NCI-H1105 treated with DMSO at 0.1 percent for 48 hours (cell line): ENCODE measurements at places on chromosomes 4 and X.
A peak's percentile ranks its signal among the peaks of the same experiment; 100 is the strongest.

DNA sequence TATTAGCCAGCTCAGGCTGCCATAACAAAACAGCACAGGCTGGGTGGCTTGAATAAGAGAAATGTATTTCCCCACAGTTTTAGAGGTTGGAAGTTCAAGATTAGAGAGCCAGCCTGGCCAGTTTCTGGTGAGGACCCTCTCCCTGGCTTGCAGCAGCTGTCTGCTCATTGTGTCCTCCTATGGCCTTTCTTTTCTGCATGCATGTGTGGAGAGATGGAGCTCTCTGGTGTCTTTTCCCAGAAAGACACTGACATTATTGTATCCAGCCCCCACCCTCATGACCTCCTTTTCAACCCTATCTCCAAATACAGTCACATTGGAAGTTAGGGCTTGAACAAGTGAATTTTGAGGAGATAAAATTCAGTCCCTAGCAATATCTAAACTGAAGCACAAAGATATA, 263.8 kb upstream of the PABPC4L start:
- no peak for DNase-seq

GRCh38 chr4:3313556-3314228, 20.9 kb downstream of the RGS12 start:
- DNase-seq: no peak

DNA sequence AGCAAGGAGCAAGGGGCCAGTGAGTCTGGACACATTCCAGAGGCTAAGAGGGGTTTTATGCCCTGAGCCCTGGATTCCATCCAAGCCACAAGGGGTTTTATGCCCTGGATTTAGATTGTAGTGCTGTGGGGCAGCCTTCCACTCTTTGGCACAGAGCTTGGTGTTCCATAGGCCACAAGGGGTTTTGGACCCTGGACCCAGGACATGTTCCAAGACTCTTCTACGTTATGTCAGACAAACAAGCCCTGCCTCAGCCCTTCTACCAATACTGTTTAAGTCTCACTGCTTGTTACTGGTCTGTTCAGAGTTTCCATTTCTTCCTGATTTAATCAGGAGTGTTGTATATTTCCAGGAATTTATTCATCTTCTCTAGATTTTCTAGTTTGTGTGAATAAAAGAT, 12.8 kb upstream of the SCARB2 start:
- DNase-seq: no peak

- no peak for DNase-seq
Measured at GRCh38 chr4:121978172-121978516, 26.3 kb upstream of the TRPC3 start.

DNA sequence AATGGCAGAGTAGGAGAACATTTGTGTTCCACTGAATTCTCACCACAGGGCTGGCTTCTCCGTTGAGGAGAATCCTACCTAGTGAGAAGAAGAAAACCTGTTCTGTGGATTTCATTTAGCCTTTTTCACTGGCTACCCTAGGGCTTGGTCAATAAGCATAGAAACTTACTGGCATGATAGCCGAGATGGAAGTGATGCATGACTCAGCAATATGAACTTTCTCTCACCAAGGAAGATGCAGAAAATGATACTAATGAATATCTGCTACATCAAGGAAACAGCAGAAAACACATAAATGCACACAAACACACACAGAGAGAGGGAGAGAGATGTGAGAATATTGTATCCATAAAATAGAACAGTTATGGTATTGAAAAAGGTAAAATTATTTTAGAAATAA, 216.3 kb downstream of the HHIP start:
- DNase-seq: no peak

DNA sequence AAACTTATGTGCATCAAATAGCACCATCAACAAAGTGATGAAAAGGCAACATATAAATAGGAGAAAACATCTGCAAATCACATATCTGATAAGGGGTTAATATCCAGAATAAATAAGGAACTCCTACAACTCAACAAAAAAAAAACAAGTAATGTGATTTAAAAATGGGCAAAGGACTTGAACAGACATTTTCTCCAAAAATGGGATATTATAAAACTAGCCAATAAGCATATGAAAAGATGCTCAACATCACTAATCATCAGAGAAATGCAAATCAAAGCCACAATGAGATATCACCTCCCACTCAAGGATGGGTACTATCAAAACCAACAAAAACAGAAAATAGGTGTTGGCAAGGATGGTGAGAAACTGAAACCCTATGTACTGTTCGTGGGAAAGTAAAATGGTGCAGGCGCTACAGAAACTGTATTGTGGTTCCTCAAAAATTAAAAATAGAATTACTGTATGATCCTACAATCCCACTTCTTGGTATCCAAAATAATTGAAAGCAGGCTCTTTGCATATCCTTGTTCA, 2.4 kb downstream of the DNAJB14 start:
- no peak for DNase-seq

DNA sequence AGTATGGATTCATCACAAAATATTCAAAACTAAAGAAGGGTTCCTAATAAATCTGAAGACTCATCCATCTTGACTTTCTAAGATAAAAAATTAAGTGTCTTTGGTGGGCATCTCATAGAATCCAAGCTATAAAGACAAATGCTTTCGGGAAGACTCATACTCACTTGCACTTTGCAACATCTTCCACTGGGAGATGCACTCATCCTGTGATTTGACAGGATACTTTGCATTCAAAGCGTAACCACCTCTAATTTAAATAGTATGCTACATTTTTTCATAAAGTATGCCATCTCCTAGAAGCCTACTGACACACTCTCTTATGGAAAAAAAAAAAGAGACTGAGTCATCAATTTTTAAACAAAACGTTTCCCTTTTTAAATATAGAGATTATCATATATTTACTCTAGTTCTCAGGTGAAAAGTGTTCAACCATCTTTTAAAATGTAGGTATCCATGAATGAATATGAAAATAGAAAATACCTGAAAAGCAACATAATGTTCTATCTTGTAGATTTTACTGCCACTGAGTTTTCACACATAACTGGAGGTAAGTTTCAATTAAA, 119.6 kb downstream of the KLHL13 start:
- peak; percentile 3 for DNase-seq

DNA sequence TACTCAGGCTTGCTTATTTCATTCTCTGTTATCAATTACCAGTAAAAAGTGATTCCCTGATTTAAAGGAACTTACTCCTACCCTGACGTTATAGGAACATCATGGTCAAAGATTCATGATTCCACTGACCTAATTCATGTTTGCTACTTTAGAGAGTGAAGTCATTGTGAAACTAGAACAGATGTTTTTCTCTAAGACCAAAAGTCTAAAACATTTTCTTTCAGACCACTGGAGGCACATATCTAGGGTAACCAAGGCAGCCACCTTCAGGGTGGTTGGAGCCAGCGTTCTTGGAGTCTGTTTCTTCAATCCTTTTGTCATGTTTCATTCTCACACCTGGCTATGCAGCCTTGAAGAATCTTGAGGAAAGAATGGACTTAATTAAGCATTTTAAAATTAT, 77.8 kb downstream of the GALNTL6 start:
- no peak for DNase-seq

DNA sequence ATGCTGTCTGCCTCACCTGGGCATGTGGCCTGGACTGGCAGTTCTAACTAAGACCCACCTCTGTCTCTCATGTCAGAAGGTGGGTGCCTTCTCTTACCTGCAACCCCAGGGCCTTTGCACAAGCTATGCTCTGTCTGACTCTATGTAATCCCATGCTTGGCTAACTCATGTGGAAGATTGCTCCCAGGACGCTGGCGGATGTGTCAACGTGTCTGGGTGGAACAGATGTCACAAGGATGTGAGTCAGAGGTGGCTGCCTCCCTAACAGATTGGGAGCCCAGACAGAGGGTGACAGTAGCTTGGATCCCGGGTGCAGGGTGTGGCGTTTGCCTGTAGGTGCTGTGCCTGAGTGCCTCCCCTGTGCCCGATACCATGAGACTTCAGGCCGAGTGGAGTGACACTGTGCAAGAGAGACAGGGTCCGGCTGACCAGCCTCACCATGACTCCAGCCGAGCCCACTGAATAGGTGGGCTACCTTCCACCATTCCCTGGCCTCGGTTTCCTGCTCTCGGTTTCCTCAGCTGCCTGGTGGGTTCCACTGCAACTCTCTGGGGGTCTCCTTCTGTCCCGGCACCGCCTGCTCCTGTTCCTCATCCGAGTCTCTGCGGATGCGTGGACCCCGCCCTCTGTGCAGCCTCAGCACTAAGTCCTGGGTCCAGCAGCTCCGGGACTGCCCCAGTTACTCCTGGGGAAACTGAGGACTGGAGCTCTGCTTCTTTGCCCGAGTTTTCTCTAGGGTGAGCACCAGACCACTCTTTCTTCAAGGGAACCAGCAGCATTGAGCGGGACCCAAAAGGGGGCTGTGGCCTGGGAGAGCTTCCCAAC, 11.0 kb downstream of the SH3BP2 start:
- DNase-seq: no peak

- no peak for DNase-seq
Measured at GRCh38 chrX:45557387-45557786, 356.7 kb upstream of the DIPK2B start.

DNA sequence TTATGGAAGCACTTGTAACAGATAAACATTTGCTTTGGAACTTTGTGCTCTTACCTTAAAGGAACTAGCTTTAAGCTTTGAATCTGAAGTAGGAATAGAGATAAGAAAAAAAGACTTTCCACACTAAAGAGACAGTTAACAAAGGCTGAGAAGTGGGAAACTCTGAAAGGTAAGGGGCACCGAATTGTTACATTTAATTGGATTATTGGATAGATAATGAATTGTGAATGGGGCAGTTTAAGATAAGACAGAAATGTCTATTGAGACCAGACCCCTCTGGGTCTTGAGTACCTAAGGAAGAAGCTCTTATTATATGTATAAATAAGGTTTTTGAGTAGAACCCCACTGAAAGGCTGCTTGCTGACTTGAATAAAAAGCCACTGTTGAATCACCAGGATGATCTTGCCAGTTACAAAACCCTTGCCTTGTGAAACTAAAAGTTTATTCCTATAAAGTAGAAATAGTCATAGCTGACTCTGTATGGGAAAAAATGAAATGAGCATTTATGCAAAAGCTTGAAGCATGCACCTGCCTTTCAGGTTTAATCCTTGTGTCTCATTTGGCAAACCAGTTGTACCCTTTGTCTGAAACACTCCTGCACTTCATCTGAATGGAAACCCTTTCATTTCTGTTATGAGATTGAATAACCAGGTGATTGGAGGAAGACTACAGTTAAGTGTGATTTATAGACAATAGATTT, 423.2 kb downstream of the RPA4 start:
- no peak for DNase-seq

GRCh38 chrX:99353412-99353811, 1056.7 kb downstream of the PCDH19 start:
- DNase-seq: no peak
